ENCODE measurements at places on chromosomes 1 and 21.
A peak's percentile ranks its signal among the peaks of the same experiment; 100 is the strongest.

- DNase-seq = no peak
These were observed 88.2 kb upstream of the SLC25A33 start for GRCh38 chr1:9451081-9451480.

- DNase-seq = peak; percentile 84
These were observed at the start of gene RUNX3 for GRCh38 chr1:24930260-24931145. Gene RUNX3 (minus strand): TSS chr1:24930276. CDS start chr1:24929868, 408 bp downstream.

DNA sequence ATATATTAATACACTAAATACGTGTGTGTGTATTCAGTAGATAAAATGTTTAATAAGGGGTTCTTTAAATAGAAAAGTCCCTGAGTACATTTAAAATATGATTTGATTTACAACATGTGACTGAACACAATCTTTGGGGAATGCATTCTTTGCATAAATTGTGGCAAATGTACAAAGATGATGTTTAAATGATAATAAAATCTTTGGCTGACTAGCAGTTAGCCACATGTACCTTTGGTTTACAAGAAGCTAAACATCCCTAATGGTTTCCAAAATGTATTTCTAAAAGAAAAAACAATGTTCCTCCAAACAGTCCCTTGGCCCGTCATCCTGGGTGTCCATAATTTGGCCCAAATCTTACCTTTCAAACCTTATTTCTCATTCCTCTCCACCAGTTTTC is 106.4 kb upstream of the MARK1 start:
- DNase-seq = no peak

- DNase-seq = peak; percentile 27
These were observed 1.2 kb downstream of the LMNA start for GRCh38 chr1:156115514-156116374.

DNA sequence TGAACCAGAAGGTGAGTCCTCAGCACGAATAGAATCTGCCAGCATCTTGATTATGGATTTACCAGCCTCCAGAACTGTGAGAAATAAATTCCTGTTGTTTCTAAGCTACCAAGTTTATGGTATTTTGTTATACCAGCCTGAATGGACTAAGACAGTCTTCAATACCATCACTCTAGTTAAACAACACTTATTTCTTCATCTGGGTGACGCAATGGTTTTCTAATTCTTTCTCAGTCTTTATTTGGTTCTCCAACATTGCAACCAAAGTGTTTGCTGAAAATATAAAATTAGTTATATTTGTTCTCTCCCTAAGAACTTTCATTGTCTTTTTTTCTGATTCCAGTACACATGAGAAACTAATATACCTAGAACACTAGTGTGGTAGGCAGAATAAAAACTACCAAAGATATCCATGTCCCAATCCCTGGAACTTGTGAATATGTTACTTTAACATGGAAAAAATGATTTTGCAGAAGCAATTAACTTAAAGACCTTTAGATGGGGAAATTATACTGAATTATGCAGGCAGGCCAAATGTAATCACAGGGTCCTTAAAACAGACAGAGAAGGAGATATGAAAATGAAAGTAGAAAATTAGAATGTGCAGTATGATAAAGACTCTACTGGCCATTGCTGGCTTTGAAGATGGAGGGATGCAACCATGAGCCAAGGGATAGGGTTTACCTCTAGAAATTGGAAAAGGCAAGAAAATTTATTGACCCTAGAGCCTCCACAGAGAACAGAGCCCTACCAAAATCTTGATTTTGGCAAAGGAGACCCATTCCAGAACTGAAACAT is 1115.1 kb downstream of the PLA2G4A start:
- DNase-seq = no peak

DNA sequence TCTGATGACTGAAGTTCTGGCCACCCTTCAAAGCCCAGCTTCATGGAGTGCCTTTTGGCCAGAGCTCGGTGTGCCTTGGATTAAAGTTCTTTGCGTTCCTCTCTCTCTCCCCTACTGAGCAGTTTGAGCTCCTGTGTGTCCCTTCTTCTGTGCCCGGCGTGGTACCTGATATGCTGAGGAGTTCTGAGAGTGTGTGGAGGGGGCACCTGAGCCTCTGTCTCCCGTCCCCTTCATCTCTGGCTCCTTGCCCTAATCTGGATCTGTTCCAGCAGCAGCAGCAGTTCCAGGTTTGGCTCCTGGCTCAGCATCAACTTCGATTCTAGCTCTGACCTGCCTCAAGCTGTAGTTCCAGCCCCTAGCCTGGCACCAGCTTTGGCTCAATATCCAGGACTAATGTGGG is 25.1 kb upstream of the MYCL start:
- no peak for DNase-seq

- DNase-seq = no peak
These were observed 61.8 kb downstream of the RGS13 start for GRCh38 chr1:192697771-192698170.

DNA sequence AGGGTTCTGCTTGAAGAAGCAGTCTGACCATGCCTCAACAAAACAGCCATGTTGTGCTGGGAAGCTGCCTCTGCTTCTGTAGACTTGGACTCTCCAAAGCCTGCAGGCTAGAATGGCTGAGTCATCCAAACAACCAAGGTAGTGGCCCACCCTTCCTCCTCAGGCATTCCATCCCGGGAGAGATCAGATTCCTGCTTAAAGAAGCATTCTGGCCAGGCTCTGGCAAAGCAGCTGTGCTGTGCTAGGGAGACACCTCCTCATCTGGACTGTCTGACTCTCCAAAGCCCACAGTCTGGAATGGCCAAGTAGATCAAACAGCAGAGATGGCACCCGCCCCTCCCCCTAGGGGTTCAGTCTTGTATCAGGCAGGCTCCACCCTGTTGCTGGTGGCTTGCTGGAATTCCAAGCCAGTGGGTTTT is 38.3 kb upstream of the F3 start:
- no peak for DNase-seq

GRCh38 chr1:211353562-211354212 is 27.1 kb downstream of the TRAF5 start:
- DNase-seq = no peak

DNA sequence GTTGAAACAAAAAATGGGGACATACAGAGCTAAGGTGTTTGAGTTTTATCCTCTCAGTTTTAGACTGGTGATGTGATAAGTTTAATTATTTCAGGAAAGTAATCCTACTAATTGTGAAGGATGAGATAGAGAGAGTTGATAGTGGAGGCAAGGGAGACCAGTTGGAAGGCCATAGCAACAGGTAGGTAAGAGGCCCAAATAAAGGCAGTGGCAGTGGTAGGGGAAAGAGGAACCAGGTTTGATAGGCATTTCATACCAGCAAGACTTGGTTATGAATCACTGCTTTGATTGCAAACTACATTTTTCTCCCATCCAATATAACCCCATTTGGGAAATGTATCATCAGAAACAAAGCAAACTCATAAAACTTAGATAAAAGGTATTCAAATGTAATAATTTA is 63.1 kb upstream of the SH3GLB1 start:
- no peak for DNase-seq

- no peak for DNase-seq
These were observed 599.0 kb upstream of the ADGRL2 start for GRCh38 chr1:81201779-81202178.

- no peak for DNase-seq
These were observed 37.4 kb downstream of the LAMC2 start for GRCh38 chr1:183223467-183223866.

DNA sequence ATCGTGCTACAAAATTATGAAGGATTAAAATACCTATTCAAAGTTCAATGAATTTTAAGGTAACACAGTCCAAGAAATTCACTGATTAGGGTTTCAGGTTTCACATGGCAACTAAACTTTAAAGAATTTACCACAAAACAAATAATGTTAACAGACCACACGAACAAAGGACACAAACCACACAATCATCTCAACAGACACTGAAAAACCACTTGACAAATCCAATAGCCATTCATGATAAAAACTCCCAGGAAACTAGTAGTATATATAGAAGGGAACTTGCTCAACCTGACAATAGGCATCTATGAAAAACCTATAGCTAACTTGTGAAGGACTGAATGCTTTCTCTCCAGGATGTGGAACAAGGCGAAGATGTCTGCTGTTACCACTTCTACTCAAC is 21.1 kb upstream of the SH2D5 start:
- no peak for DNase-seq

GRCh38 chr1:109104364-109105151 is 9.4 kb upstream of the ELAPOR1 start:
- no peak for DNase-seq

- DNase-seq = no peak
These were observed 66.5 kb downstream of the FCRL5 start for GRCh38 chr1:157485793-157486192.

DNA sequence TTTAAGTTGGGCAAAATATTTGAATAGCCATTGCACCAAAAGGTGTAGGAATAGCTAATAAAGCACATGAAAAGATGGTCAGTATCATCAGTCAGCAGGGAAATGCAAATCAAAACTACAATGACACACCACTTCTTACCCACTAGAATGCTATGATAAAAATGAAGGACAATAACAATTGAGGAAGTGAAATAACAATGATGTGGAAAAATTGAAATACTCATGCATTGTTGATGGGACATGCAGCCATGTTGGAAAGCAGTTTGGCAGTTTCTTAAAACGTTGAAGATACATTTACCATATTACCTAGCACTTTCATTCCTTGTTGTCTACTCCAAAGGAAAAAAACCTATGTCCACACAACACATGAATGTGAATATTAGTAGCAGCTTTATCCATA is 28.4 kb downstream of the HSD3B1 start:
- no peak for DNase-seq

GRCh38 chr1:4702932-4703331 is 48.5 kb downstream of the AJAP1 start:
- DNase-seq = no peak

- no peak for DNase-seq
These were observed 22.7 kb upstream of the GNG12 start for GRCh38 chr1:67855961-67856360.

DNA sequence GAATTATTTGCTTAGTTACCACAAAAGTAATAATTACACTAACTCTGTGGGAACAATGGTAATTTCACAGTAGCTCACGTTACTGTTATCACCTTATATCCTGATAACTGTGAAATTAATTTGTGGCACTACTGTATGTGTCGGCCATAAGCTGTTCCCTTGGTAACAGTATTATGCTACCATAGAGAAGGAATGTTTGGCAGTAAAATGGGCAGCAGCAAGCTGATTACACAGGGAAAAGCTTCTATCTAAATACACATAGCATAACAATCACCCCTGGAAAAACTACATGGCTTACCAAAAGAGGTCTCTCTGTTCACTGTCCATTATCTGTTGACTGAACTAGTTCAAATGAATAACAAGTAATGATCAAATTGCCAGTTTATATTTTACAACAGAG is 124.1 kb downstream of the DPYD start:
- no peak for DNase-seq

GRCh38 chr21:42089093-42089631 is 18.0 kb downstream of the UMODL1 start:
- DNase-seq = peak; percentile 69

DNA sequence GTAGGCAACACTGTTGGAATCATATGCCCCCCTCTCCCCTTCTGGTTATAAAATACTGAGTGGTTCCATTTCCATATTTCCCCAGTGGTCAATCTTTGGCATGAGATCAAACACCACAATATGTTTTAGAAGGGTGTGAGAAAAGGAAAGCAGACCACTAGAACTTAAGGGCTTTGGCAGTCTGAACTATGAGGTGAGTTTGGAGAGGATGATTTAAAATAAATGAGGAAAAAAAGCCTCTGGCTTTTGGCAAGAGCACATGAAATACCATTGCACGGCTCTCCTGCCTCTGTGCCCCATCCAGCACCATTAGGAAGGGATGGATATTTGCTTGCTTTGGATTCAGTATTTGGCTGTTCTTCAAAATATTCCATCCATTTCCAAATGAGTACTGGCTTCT is 339.5 kb upstream of the C1orf87 start:
- DNase-seq = no peak

DNA sequence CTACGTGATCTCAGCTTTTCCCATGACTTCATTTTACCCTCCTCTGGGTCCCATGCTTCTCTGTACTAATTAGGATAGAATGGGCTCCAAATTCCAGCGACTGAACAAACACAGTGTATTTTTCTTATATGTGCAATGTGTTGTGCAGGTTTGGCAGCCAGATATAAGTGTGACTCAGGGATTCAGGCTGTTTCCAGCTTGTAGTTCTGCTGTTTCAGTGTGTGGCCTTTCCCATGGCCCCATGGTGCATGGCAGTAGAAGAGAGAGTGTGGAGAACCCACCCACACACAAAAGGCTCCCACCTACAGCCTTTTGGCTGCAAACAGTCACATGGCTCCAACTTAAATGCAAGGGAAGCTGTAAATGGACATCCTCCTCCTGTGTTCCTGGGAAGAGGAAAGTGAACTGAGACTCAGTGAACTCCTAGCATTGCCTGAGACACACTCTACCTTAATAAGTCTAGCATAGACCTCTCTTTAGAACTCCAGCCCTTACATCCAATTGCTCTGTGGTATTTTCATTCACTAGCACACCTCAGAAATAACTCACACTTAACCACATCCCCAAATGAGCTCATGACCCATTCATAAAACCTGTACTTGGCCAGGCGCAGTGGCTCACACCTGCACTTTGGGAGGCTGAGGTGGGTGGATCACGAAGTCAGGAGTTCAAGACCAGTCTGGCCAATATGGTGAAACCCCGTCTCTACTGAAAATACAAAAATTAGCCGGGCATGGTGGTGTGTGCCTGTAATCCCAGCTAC is 58.7 kb downstream of the KIAA0040 start:
- no peak for DNase-seq

DNA sequence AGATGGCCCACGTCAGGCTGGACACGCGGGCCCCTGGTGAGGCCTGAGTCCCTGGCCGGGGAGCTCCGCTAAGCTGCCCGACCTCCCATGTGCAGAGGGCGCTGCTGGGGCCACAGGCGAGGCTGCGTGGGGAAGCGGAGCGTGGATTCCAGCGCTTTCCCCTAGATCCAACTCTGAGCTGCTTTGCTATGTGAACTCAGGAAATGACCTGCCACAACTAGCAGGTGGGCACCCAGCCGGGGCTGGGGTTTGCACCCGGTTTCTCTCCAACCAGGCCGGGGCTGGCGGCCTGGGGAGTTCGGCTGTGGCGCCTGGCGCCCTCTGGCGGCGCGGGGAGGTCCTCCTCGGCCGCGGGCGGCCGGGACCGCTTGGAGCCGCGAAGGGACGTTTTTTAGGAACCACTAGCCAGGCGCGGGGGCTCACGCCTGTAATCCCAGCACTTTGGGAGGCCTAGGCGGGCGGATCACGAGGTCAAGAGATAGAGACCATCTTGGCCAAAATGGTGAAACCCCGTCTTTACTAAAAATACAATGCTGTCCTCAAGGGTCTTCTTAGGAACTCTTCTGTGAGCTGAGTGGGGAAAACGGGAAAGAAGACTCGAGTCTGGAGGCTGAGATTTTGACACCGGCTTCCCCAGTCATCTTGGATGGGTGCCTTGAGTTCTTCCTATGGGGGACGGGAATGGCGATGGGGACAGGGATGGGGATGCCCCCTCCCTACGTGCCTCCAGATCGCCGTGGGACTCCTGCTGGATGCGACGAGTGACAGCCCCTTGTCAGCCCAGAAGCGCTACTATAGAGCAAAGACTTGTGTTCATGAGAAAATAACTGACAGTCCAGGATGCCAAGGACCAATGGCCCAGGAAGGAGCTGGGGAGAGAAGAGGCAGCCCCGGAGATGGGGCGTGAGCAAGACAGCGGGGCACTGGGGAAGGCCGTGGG is 12.6 kb downstream of the PYCR2 start:
- DNase-seq = peak; percentile 55

- no peak for DNase-seq
These were observed 127.0 kb downstream of the PLPP3 start for GRCh38 chr1:56452027-56453011.

All from stimulated activated naive CD4-positive, alpha-beta T cell (primary cell).